ENCODE measurements at places on chromosomes 1 and 21.

- DNase-seq, result no peak
These were observed at the start of gene EPS8L3 for GRCh38 chr1:109763646-109764415. Gene EPS8L3, minus strand, starts transcription at chr1:109763923. Its CDS starts 2,174 bp downstream, at chr1:109761749.

GRCh38 chr1:195335541-195335940 is 1272.7 kb downstream of the KCNT2 start:
- no peak for DNase-seq

GRCh38 chr21:25925064-25925800 is 190.5 kb downstream of the GABPA start:
- DNase-seq, result no peak

DNA sequence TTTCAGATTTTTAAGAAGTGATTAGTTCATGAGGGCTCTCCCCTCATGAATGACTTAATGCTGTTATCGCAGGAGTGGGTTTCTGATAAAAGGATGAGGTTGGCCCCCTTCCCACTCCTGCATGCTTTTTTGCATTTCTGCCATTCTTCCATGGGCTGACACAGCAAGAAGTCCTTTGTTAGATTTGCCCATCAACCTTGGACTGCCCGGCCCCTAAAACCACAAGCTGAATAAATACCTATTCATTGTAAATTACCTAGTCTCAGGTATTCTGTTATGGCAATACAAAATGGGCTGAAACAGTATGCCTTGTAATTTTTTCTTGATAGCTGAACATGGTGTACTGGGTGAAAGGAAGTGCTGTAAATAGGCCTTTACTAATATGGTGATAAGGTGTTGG is 72.7 kb upstream of the DPH5 start:
- DNase-seq, result no peak

DNA sequence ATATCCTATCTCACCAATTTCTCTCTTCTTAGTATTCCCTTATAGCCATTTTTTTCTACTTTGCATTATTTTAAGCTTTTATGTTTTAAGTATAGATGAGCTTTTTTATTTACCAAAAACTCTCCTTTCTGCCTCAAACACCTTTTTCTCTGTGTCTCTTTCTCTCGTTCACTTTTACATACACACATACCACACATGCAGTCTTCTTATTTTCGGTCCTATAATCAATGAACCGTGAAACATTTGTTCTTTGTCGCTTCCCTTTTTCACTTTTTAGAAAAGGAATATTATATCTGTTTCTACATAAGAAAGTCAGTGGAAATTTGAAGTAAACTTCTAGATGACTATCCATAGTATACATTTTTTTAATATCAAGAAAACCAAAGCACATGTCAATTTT is 183.2 kb downstream of the MRPL39 start:
- DNase-seq, result no peak

- no peak for DNase-seq
These were observed 23.9 kb downstream of the PCNT start for GRCh38 chr21:46347791-46348381.

- DNase-seq, result no peak
These were observed 13.1 kb downstream of the KCND3 start for GRCh38 chr1:111976332-111976731.

GRCh38 chr1:160608514-160608913 is 29.2 kb upstream of the CD84 start:
- no peak for DNase-seq

DNA sequence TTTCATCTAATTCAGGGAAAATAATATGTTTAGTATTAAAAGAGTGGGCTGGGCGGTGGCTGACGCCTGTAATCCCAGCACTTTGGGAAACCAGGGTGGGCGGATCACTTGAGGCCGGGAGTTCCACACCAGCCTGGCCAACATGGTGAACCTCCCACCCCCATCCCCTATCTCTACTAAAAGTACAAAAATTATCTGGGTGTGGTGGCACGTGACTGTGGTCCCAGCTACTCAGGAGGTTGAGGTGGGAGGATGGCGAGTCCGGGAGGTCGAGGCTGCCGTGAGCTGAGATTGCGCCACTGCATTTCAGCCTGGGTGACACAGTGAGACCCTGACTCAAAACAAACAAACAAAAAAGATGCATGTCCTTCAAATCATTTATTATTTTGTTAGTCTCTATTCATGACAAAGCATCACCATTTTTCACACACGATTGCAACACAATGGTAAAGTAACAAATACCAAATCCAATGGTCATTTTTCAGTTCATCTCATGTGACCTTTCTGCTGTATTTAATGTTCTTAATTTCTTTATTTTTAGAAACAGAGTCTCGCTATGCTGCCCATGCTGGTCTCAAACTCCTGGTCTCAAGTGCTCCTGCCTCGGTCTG is 1.0 kb downstream of the MSH4 start:
- DNase-seq, result no peak

DNA sequence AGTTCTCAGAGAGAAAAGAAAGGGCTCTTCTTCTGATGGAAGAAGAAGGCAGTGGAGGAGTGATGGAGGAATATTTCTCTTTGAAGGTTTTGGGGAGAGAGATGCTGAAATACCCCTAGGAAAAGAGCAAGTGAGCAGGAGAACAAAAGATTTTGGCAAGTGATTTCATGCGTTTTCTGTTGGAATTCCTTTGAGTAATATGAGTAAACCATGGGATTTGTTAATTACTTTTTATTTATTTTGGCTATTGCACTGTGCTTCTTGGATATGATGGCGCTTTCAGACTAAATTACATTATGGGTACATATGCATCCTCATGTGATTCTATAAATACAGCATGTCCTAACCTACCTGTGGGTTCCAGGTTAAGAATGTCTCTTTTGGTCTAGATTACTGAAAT is 210.1 kb upstream of the PTGFR start:
- no peak for DNase-seq

DNA sequence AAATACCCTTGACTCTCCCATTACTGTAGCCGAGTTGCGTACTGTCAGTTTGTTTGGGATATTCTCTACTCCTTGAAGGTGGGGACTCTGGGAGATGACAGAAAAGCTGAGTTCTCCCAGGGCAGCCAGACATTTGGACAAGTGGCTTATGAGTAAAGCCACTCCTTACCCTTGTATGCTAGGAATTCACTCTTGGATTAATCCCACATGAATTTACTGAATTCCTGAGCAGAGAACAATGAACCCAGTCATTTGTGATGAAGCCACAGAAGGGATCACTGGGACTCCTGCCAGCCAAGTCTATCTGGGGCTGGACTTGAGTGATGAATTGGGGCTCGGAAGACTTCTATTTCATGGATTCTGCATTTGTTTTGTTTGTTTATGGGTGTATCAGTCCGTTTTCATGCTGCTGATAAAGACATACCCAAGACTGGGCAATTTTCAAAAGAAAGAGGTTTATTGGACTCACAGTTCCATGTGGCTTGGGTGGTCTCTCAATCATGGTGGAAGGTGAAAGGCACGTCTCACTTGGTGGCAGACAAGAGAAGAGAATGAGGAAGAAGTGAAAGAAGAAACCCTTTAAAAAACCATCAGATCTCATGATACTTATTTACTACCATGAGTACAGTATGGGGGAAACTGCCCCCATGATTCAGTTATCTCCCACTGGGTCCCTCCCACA is 25.1 kb downstream of the C1orf116 start:
- no peak for DNase-seq

DNA sequence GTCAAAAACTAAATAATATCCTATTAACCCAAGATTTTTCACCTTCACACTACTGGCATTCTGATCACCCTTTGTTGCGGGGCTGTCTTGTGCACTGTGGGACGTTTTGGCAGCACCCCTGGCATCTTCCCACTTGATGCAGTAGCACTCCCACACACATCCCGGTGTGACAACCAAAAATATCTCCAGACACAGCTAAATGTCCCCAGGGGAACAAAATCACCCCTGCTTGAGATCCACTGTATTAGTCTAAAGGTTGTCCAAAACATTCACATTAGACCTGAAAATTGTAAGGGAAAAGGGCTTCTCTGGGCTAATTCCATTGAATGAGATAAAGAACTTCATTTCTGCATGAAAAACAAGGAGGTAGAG is 37.8 kb downstream of the PLEKHO1 start:
- DNase-seq, result no peak

- no peak for DNase-seq
These were observed 1.4 kb downstream of the HLCS start for GRCh38 chr21:36964827-36965719.

- no peak for DNase-seq
These were observed 948.4 kb downstream of the MRPL39 start for GRCh38 chr21:24658926-24659325.

- DNase-seq, result no peak
These were observed 17.7 kb upstream of the FRRS1 start for GRCh38 chr1:99784143-99784542.

DNA sequence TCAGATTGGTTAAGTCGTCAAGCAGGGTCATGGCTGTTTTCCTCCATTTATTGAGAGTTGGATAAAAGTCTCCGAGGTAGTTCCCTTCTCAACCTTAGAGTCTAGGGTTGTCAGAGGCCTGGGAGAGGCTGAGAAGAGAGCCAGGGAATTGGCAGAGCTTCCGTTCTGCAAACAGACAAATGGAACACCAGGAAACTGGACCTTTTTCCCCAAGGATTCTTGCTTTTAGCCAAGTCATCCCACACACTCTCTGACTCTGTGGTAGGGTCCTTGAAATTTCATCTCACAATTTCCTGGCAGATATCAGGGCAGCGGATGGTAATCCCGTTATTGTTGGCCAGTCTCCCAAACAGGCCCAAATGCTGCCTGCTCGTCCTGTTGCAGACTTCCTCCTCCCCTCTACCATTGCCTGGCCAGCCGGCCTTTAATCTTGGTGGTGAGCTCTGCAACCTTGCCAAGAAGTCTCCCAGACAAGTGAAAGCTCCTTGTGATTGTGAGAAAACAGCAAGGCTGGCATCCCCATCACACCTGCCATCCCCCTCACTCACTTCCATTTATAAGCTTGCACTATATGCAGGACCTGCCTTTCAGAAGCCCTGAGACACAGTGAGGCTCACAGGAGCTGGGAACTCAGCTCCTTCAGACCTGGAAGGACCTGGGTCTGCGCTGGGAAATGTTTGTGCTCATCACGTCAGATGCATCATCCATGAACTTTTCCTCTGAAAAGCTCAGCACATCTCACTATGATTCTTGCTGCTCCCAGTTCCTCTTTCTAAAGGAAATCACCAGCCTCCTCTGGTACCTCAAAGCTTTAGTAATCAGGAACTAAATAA is 13.7 kb upstream of the SRP9 start:
- DNase-seq, result no peak

GRCh38 chr21:43985690-43986251 is 26.3 kb upstream of the TRAPPC10 start:
- peak; percentile 18 for DNase-seq

GRCh38 chr1:202852163-202852904 is 36.6 kb downstream of the RABIF start:
- DNase-seq, result peak; percentile 44

- DNase-seq, result no peak
These were observed 44.0 kb downstream of the ODF2L start for GRCh38 chr1:86352086-86352485.

DNA sequence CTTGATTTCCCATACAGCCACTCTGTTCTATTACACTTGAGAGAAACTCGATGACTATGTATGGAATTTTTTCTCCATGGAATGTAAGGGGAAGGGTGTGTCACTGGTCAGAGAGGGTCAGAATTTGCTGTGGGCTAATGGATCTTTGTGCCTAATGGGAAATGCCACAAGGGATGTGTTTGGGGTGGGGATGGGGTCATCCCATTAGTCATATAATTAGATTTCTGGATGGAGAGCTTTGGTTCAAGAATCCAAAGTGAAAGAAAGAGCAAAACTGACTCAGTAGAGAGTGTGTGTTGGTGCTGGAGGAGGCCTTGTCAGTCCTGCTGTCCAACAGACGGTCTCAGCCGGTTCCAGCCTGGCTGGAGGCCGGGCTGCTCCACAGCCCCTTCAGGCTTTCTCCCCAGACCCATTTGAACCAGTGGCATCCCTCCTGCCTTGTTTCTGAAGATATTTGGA is 86.4 kb downstream of the LAMC2 start:
- DNase-seq, result no peak

GRCh38 chr1:103248417-103249102 is 140.2 kb upstream of the COL11A1 start:
- no peak for DNase-seq

DNA sequence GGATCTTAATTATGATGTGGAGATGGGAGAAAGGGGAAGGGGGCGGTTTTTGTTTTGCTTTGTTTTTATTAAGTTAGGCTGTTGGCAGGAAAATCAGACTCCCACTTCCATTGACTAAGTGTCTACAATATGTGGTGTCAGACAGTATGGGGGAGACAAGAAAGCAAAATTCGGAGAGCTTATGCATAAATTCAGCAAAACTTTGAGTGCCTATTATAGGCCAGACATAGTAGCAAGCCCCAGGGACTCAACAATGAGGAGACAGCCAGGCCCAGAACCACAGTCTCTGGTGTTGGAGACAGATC is 835 bp upstream of the TSPAN2 start:
- DNase-seq, result no peak

- DNase-seq, result no peak
These were observed 120.2 kb downstream of the DMRTB1 start for GRCh38 chr1:53579221-53580008.

GRCh38 chr1:31788825-31789256 is 24.7 kb upstream of the ADGRB2 start:
- no peak for DNase-seq

DNA sequence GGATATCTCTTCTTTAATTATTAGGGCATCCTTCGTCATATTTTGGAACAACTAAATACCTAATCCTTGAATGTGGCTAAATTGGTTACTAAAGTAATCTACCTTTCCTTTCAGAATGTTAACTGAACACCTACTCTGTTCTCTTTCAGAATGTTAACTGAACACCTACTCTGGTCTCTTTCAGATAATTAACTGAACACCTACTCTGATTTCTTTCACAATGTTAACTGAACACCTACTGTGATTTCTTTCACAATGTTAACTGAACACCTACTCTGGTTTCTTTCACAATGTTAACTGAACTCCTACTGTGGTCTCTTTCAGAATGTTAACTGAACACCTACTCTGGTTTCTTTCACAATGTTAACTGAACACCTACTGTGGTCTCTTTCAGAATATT is 21.9 kb downstream of the RAB7B start:
- DNase-seq, result no peak

GRCh38 chr1:24047110-24047477 is 64.8 kb downstream of the MYOM3 start:
- no peak for DNase-seq

GRCh38 chr1:227790868-227791267 is 24.6 kb upstream of the PRSS38 start:
- no peak for DNase-seq

Measured in activated naive CD8-positive, alpha-beta T cell treated with anti-CD3 and anti-CD28 coated beads for 36 hours (primary cell).